Mesendoderm (in vitro differentiated cells): ENCODE measurements at places on chromosomes 6 and 20.

DNA sequence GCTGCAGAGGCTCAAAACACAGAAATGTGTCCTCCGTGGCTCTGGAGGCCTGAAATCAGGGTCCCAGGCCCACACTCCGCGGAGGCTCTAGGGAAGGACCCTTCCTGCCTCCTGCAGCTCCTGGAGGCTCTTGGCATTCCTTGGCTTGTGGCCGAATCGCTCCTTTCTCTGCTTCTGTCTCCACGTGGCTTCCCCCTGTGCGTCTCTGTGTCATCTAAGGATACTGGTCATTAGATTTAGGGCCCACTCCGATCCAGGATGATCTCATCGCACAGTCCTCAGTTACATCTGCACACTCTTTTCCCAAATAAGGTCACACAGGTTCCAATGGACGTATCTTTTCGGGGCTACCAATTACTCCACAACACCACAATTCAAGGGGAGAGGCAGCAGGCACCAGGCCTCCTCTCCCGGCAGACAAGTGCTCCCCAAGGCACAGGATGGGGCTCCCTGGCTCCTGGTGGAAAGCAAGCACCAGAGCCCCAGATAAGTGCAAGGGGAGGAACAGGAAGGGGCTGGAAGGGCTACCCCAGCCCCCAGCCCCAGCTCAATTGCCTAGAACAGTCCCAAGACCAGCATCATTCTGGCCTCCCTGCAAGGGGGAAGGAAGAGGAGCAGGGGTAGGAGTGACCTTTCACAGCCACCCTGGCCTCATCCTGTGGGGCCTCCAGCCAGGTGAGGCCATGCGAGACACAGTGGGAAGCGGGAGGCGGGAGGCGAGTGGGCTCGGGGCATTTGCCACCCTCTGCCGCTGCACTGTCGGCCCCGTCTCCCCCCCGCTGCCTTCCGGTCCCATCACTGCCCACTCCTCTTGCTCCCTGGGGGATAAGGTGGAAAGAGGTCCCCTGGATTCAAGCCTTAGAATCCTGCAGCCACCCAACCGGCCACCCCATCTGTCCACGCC is 16.3 kb downstream of the NTSR1 start:
- no peak for DNase-seq

- no peak for DNase-seq
These were observed 704.2 kb upstream of the MAP3K7 start for GRCh38 chr6:91291071-91291470.

DNA sequence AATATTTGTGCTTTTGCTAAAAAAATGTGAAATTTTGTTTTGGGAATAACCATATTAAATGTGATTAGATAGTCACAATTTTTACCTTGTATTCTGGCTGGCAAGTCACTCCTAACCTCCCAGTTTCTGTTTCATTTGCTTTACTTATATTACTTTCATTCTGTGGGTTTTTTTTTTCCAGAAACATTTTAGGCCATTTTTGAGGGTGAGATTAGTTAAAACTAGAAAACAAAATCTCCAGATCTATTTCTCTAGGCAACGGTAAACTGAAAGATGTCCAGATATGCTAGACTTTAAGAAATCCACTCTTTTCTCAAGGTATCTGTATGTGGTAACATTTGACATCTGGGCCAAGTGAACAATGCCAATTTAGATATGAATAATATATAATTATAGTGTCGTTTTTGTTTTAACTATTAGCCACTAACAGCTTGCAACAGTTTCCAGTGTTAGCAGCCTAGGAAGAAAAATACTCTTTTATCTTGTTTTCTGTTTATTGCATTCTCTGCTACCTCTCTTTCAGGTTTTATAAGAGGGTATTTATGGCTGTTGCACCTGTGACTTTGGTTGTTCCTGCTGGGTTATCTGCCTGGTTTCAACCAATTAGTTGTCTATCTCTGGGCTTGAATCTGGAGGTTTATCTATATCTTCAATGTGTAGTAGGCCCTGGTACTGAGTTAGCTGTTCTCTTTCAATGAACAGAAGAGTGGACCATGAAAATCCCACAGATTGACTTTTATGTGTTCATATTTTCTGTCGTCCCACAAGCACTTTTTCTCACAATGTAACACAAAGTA is 260.9 kb downstream of the NKAIN2 start:
- DNase-seq, result no peak

DNA sequence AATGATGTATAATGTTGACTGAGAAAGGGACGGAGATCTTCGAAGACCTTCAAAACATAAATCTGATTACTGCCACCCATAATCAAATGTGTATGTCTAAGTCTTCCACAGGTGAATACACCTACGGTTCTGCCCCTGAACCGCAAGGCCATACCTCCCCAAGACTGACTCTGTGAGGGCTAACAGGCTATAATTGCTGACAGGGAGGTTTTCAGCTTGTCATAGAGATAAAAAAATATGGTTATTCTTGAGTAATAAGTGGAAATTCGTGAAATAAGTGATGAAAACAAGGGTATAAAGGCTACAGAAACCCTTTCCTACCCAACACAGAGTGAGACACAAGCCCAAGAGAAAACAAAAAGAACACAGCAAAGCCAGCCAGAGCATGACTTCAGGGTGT is 188.9 kb downstream of the ATXN1 start:
- no peak for DNase-seq

- DNase-seq, result peak; percentile 77
These were observed 4.7 kb upstream of the TUBB2A start for GRCh38 chr6:3162067-3162497.

GRCh38 chr20:62777528-62777830 is 18.8 kb upstream of the MRGBP start:
- DNase-seq, result no peak

- peak; percentile 28 for DNase-seq
These were observed at the start of gene GFRA4 for GRCh38 chr20:3663031-3663701. Gene GFRA4 (minus strand): TSS chr20:3663399. CDS start chr20:3663399, 0 bp downstream.

DNA sequence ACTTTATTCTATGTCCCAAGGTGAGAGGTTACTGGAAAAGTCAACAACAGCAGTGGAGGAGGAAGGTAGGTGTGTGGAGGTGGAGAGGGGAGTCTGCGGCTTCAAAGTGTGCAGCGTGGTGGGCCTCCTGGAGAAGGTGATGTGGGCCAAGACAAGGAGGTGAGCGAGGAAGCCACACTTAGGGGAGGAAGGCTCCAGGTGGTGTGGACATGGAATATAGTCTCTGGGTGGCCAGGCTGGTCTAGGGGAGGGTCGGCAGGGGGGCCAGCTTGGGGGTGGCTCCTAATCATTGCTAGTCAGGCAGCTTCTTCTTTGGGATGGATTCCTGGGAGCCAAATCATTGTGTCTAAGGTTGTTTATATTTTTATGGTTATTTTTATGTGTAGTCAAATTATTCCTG is 111.5 kb upstream of the CDH4 start:
- DNase-seq, result no peak

GRCh38 chr6:138206862-138207261 is 11.4 kb downstream of the PBOV1 start:
- DNase-seq, result no peak

GRCh38 chr6:33424855-33425667 is 5.2 kb downstream of the SYNGAP1 start:
- DNase-seq, result no peak

GRCh38 chr6:4817551-4817950 is 41.3 kb downstream of the CDYL start:
- DNase-seq, result no peak

DNA sequence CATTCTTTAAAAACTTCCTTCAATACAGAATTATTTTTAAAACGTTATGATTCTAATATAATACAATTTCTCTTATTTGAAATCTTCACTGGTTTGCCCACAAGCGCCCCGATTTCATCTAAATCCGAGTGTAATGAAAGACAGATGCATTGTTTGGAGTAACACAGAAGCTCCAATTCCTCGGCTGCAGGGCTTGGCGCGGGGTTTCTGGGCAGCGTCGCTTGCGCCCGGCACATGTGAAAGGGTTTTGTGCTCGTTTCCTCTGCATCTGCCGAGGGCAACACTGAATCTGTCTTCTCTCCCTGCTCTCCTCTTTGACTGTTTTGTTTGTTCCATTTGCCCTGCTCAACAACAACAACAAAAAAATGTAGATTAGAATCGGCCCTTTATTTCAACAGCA is 248.6 kb upstream of the QKI start:
- no peak for DNase-seq

- peak; percentile 44 for DNase-seq
These were observed 572 bp downstream of the SLC2A4RG start for GRCh38 chr20:63740070-63740626.

GRCh38 chr6:39260456-39260855 is 31.2 kb upstream of the KCNK5 start:
- no peak for DNase-seq

DNA sequence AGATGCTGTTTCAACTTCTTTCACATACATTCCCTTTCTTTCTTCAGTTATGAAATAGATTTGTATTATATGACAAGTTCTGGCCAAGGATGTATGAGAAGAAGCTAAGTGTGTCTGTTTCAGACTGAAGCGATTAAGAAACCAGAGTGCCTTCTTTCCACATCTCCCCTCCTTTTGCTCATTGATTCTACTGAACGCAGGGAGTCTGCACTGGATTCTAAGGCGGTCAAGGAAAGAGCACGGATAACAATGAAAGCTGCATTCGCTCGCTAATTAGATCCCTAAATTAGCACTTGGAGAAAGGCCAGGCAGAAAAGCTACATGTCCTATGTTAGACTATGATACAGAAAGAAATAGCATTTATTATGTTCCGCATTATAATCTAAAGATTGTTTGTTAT is 267.7 kb downstream of the HAO1 start:
- no peak for DNase-seq

DNA sequence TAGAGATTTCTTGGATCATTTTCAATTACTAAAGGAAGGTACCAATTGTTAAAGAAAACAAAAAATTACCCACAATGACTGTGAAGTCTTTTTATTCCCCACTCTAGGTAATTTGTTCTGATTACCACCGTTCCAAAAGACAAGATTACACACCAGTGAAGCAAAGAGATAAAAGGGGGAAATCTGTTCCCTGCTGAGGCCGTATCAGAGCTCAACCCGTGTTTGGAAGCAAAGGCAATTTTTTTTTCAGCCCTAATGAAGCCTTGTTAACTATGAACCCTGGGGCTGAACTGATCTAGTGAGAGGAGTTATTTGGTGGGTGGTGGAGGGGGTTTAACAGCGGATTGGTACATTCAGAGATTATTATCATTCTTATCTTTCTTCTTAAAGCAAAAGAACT is 128.5 kb downstream of the ALDH8A1 start:
- DNase-seq, result peak; percentile 61

GRCh38 chr20:4153251-4153650 is 137.9 kb upstream of the RNF24 start:
- DNase-seq, result no peak

DNA sequence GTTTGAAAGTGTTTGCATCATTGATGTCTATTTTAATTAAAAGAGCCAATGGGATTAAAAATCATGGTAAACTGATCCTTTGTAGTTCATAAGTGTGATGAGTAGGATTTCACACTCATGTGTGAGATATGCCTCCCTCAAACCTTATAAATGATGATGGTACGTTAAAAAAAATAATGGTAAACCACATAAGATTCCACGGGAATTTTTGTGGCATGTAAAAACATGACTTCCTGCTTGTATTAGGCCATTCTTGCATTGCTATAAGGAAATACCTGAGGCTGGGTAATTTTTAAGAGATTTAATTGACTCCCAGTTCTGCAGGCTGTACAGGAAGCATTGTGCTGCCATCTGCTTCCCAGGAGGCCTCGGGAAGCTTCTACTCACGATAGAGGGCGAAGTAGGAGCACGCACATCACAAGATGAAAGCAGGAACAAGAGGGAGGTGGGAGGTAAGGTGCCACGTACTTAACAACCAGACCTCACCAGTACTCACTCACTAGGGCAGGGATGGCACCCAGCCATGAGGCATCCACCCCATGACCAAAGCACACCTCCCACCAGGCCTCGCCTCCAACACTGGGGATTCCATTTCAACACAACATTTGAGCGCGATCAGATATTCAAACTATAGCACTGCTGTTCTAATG is 187.6 kb upstream of the QKI start:
- DNase-seq, result no peak

DNA sequence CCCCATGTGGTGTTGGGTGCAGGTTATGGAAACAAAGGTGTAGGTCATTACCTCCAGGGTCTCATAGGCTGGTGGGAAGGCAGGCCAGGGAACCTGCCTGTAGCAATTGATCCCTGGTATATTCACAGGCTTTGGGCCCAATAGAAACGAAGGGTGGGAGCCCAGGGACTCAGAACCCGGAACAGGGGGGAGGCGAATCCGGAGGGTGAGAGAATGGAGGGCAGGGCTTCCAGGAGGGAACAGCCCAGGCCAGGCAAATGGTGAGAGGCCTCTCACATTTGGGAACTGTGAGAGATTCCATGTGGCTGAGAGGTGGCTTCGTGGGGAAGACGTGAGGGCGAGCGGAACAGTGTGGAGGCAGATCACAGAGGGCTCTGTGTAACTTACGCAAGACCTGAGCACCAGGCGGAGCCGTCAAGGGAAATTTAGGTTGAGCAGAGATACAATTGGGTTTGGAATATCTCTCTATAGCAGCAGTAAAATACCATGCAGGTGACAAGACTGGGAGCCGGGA is 267.1 kb downstream of the ERMARD start:
- no peak for DNase-seq

DNA sequence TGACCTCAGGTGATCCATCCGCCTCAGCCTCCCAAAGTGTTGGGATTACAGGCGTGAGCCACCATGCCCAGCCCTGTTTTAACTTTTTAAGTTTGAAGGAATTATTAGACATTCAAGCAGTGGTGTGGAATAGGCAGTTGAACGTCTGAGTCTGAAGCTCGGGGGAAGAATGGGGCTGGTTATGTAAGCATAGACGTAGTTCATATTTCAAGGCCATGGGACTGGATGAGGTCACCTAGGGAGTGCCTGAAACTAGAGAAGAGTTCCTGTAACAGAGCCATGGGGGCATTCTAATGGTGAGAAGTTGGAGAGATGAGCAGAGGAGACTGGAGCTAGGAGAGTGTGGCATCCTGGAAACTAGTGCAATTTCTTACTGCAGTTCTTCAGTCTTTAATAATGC is 6.4 kb downstream of the CDKAL1 start:
- DNase-seq, result no peak

GRCh38 chr20:2298701-2299100 is 2.9 kb downstream of the TGM3 start:
- no peak for DNase-seq

DNA sequence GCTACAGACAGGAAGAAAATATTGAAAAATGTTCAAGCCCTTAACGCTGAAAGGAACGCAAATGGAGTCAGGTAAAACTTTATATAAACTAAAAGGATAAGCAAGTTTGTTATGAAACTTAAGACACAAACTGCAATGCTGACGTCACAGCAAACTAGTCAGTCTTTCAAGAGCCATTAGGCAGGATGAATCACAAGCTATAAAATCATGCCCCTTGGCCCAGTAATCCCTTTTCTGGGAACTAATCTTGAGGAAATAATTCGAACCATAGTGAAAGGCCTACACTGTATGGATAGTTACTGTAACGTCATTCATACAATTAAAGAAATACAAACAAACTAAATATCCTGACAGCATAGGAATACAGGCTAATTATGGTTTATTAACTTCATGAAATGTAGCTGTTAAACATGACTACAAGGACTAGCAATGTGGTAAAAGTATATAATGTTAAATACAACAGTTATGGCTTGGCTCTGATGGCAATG is 42.7 kb upstream of the HINT3 start:
- no peak for DNase-seq

- DNase-seq, result no peak
These were observed 36.8 kb upstream of the CLIC5 start for GRCh38 chr6:46052479-46052878.
